HL-60 (cell line): ENCODE measurements at places on chromosomes 6 and 20.

- DNase-seq, result no peak
Measured at GRCh38 chr20:50724851-50725723, 6.3 kb upstream of the PARD6B start.

- DNase-seq, result no peak
Measured at GRCh38 chr6:138104618-138105213, 2.5 kb downstream of the PERP start.

GRCh38 chr20:60262967-60263603 is 304.9 kb downstream of the CDH26 start:
- DNase-seq, result peak; percentile 47

DNA sequence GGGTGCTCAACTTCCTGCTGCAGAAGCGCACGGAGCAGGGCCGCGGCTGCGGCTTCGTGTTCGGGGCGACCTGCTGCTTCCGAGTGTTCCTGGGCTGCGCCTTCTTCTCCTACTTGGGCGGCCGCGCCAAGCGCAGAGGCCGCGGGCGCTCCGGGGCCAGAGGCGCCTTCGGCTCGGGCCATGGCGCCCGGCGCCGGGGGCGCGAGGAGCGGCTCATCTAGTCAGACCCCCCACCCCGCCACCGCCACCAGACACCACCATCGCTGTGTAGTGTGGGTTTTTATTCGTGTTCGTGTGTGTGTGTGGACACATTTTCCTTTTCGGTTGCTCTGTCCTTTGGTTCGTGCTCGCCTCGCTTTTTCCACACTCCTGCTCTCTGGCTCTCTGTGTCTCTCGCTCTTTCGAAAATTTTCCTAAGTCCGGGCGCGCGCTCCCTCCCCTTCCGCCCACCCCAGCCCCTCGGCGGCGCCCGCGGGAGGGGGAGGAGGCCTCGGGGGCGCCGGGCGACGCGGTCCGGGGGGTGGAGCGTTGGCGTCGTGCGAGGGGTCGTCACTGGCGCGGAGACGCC is 38.1 kb downstream of the GNAS start:
- no peak for DNase-seq

GRCh38 chr20:31569163-31570020 is 35.7 kb upstream of the ID1 start:
- DNase-seq, result peak; percentile 43

DNA sequence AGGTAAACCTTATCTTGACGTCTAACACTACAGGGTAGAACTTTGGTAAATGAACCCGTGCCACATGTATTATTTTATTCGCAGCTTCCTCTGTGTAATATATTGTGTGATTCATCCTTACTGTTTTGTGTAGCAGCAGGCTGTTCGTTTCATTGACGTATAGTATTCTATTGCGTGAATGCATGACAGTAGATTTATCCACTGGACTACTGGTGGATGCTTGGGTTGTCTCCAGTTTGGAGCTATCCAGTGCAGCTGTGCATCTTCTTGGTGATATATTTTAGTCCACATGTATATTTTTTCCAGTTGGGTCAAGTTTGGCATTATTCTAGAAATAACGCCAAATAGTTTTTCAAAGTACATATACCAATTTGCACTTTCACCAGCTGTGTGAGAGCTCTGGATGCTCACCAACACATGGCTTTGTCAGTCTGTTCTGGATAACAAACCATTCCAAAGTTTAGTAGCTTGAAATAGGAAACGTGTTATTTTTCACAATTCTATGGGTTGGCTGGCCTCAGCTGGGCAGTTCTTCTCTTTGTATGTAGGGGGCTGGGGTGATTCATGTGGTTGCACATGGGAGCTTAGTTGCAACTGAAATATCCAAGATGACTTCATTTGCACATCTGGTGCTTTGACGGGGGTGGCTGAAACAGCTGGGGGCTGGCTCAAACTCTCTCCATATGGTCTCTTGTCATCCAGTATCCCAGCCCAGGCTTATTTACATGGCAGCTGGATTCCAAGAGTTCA is 9.3 kb downstream of the ECT2L start:
- no peak for DNase-seq

- no peak for DNase-seq
Measured at GRCh38 chr20:2998728-2999127, 44.7 kb upstream of the GNRH2 start.

GRCh38 chr20:24983896-24984295 is 8.7 kb downstream of the APMAP start:
- DNase-seq, result no peak

DNA sequence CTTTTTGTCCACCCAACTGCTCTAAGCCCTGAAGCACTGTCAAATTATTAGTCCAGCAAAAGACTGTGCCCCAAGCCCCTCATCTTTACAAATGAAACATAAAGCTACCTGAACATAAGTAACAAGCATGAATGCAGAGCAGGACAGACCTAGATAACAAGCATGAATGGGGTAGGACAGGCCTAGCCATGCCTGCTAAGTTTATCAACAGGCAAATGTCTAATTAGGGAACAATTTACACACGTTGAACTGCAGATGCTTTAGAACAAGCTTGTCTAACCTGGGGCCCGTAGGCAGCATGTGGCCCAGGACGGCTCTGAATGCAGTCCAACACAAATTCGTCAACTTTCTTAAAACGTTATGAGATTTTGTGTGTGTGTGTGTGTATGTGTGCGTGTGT is 13.6 kb downstream of the FBXO30 start:
- DNase-seq, result no peak

DNA sequence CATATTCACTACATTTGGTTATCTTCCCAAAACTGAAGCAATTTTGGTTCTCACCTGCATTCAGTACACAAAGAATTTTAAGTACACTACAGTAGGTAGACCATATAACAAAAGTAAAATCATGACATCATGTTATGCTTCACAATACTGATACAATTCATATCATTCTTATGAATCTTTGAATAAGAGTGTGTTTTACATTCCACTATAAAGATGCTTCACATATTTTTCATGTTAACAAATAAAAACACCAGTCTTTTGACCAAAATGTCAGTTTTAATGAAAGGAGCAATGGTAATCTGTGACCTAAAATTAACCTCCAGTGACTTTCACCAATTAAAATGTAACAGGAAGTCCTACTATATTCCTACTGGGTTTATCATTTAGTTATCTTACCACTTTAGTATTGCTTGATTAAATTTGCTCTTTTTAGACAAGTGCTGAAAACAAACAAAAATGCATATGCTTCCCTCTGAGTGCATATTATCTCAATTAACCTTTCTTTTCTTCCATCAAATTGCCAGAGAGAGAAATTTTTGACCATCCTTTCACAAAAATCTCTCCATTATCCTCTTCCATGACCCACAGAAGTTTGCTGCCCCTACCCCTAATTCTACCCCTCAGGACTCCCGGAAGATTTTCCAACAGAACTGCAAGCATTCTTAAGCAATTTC is 49.3 kb downstream of the PHIP start:
- no peak for DNase-seq

GRCh38 chr6:170067923-170068360 is 222.9 kb downstream of the DLL1 start:
- DNase-seq, result no peak

DNA sequence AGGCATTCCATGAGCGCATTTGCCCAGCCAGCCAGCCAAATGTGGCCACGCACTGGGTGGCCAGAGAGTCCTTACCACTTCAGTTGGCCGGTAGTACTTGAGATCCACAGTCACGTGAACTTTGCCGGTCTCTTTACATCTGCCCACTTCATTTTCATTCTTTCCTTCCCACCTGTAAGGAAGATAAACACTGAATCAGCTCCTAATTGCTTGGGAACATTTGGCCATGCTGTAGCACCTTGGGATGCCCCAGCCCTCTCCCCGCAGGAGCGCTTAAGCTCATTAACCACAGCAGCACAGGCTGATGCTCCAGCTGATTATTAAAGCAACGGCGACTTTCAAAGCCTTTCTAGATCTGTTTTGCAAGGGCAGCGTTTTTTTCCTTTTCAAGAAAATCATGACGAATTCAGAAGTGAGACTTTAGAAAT is 116.6 kb downstream of the FOXC1 start:
- no peak for DNase-seq

GRCh38 chr6:157148391-157149323 is 174.7 kb downstream of the TMEM242 start:
- DNase-seq, result no peak

GRCh38 chr20:53578492-53579222 is 15.0 kb downstream of the ZNF217 start:
- peak; percentile 76 for DNase-seq

DNA sequence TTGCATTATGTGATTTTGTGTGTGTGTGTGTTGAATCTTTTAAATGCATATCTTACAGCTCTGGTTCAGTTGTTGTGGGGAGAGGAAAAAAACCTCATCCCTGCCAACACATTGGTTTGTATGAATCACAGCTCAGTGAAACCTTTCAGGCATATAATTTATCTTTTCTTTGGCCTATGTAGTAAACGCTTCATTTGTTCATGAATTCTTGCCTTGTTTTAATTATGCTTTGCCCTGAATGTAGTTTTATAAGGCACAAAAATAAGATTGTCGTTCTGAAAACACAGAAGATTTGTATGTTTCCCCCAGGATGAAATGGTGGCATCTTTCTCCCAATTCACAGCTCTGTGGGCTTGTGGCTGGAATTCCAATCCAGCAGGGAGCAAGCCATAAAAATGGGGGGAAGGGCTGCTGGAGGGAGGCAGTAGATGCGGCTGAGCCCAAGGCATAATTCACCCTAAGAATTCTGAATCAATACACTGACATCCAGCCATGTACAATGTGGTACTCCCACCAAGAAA is 45.1 kb downstream of the BCAS1 start:
- no peak for DNase-seq

DNA sequence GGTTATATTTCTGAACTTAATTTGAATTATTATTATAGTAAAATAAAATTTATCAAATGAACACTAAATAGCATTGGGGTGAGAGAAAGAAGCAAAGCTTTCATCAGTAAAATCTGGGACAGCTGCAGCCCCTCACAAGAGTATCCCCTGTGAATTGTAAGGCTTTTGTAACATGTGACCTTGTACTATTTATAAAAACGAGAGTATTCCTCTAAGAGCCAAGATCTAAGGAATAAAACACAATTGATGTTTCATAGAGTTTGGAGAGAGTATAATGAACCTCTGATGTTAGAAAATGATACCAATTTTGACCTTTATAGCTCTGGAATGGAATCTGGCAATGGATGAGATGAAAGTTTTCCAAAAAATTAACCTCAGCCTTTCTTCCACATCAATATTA is 617.2 kb upstream of the ID4 start:
- DNase-seq, result no peak

GRCh38 chr20:45268531-45268930 is 14.2 kb upstream of the SLPI start:
- DNase-seq, result no peak
